ENCODE measurements at places on chromosomes 16 and 17.

DNA sequence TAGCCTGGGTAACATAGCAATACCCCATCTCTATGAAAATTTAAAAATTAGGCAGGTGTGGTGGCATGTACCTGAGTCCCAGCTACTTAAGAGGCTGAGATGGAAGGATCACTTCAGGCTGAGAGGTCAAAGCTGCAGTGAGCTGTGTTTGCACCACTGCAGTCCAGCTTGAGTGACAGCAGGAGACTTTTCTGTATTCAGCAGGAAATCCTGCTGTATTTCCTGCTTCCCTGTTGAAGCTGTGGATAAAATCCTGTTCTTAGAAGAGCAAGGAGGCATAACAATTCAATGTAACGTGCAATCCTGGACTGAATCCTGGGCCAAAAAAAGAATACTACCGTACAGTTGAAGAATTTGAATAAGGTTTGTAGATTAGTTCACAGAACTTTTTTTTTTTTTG is 62.2 kb downstream of the FBXL20 start:
- no peak for DNase-seq

DNA sequence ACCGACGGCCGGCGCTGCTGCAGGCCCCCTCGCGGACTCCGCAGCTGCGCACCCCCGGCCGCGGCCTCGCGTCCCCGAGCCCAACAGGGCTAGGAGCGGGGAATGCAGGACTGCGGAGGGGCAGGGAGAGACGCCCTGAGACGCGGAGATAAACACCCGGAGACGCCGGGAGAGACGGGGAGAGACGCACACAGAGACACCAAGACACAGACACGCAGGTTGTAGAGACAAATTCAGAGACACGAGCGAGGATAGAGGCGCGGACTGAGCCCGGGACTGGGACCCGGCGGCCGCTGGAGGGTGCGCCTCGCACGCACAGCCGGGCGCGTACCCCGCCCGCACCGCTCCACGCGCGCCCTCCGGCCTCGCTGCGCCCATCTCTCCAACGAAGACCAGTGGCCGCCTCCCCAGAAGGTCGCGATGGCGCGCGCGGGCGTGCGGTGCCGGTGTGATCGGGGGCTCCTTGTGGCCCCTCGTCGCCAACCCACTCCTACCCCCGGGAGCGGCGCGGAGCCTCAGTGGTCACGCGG is 902 bp downstream of the STAC2 start:
- no peak for DNase-seq

GRCh38 chr17:61157246-61157886 is 242.3 kb upstream of the TBX2 start:
- DNase-seq, result no peak

- no peak for DNase-seq
Observed at GRCh38 chr17:30101686-30102390, 14.8 kb upstream of the NSRP1 start.

DNA sequence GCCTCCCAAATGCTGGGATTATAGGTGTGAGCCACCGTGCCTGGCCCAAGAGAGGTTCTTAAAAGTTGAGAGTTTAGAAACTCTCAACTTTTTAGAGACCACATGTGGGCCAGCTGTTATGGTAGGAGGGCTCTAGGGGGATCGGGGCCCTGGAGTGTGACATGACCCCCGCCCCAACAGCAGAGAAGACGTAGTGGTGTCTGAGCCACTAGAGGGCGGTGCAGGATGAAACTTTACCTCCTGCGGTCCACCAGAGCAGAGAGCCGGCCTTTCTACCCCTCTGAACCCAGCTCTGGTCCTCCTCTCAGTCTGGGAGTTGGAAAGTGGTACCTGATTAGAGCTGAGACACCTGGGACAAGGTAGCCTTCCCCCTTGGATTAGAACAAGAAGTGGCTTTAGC is 7.4 kb downstream of the CDK5RAP3 start:
- DNase-seq, result no peak

DNA sequence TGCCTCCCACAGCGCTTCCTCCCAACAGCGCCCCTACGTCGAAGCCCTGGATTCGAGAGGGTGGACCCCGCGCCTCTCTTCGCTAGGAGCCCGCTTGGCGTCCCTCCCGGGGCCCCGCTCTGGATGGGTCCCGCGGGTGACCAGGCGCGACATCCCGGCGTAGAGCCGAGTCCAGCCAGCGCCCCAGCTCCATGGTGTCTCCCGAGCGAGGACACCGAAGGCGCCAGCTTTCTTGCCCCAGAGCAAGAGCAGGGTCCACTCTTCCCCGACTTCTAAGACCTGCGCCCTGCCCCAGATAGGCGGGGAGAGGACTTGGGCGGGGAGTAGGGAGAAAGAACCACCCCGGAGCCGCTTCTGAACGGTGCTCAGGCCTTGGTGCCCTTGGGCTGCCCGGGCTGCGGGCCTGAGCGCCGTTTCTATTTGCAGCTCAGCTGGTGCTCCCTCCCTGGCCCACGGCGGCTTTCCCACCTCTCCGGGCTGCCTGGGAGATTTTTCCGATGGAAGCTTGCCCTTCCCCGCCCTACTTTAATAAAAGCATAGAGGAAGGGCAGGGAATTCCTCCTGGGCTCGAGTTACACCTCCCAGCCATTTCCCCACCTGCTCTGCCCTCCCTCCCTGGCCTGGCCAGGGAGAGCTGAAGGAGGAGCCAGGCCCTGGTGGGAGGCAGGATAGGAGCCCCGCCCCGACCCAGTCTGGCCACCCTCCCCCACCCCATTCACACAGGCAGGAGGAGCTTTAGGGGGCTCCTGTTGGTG is 1.8 kb downstream of the MMP15 start:
- no peak for DNase-seq

DNA sequence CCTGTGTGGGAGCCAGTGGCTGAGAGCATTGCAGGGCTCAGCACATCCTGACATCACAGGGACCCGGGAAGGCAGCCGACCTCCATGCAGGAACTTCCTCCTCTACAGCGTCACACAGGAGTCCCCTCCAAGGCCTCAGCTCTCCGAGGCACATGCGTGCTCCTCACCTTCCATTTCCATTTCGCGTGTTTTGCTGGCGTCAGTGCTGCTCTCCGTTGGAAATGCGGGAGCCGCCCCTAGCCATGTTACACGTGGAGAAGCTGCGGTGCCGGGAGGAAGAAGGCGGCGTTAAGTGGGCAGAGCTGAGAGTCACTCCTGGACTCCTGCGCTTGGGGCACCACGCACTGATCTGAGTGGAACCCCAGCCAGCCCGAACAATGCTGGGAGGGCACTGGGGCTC is 25.2 kb upstream of the CRISPLD2 start:
- DNase-seq, result no peak

GRCh38 chr16:1602285-1602684 is 9.6 kb downstream of the IFT140 start:
- no peak for DNase-seq

GRCh38 chr17:82257473-82257872 is 16.0 kb downstream of the CSNK1D start:
- no peak for DNase-seq

GRCh38 chr17:82096709-82097183 is 1.3 kb downstream of the FASN start:
- no peak for DNase-seq

DNA sequence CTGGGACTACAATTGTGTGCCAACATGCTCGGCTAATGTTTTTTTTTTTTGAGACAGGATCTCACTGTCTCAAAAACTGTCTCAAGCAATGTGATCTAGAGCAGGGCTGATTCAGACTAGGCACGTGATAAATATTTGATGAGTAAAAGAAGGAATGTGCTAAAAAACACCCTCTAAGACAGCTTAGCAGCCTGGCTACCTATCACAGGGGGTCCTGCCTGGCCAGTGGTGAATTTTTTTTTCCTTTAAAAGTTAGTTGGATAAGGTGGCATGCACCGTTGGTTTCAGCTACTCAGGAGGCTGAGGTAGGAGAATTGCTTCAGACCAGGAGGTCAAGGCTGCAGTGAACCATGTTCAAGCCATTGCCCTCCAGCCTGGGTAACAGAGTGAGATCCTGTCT is 14.8 kb upstream of the GPATCH8 start:
- DNase-seq, result no peak

GRCh38 chr16:2927010-2927646 is 15.4 kb downstream of the FLYWCH1 start:
- peak; percentile 77 for DNase-seq

DNA sequence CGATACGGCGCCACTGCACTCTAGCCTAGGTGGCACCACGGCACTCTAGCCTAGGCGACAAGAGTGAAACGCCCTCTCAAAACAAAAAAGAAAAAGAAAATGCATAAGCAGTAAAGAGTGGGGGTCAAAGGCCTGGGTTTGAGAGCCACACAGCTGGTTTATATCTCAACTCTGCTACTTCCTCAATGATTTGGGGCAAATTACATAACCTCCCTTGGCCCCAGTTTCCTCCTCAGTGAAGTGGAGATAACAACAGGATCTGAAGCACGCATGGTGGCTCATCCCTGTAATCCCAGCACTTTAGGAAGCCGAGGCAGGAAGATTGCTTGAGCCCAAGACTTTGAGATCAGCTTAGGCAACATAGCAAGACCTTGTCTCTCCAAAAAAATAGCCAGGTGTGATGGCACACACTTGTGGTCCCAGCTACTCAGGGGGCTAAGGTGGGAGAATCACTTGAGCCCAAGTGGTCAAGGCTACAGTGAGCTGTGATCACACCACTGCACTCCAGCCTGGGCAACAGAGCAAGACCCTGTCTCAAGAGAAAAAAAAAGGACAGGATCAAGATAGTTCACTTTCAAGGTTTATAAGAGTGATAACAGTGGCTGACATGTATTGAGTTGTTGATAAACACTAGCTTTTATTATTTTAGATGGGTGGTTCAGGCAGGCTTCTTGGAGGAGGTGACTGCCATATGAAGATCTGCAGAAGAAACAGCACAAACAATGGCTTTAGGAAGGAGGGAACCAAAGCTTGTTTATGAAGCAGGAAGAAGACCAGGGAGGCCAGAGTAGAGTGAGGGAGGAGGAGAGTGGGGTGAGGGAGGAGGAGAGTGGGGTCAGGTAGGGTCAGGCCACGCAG is 8.5 kb upstream of the COG1 start:
- no peak for DNase-seq

GRCh38 chr16:85064186-85064585 is 36.6 kb downstream of the KIAA0513 start:
- no peak for DNase-seq

DNA sequence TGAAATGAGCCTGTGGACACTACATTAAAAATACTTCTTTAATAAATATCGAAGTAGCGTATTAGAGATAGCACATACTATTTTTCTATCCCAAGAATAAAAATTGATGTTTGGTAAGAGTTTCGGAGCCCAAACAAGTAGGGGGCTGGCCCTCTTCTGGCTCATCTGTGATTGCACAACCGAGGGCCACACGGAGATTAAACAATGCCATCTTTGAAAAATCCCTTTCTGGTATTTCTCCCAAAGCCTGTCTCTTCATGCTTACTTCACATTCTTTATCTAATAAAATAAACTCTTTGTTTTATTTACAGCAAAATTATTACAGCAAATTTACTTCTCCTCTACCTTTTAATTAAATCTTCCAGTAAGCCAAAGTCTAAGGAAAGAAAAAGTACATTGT is 9.6 kb upstream of the MYH11 start:
- no peak for DNase-seq

- no peak for DNase-seq
Observed at GRCh38 chr16:73605309-73605708, 557.4 kb upstream of the ZFHX3 start.

DNA sequence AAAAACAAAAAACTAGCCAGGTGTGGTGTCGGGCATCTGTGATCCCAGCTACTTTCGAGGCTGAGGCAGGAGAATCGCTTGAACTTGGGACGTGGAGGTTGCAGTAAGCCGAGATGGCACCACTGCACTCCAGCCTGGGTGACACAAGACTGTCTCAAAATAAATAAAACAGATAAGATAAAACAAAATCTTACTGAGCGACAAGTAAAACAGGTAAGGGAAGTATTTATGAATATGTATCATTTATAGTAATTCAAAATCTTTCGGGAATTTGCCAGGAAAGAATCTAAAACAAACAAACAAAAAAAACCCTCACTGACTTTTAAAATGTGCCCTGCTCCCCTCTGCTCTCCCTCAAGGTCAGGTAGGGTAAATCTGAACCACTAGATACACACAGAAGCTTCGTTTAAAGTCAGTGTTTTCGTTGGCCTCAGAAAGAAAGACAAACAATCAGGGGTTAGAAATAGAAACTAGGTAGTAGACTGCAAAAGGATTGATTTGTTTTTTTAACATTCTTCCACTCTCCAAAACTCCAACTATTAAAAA is 2.1 kb downstream of the PRPSAP1 start:
- no peak for DNase-seq

GRCh38 chr16:50061326-50061725 is 4.4 kb upstream of the HEATR3 start:
- DNase-seq, result no peak

DNA sequence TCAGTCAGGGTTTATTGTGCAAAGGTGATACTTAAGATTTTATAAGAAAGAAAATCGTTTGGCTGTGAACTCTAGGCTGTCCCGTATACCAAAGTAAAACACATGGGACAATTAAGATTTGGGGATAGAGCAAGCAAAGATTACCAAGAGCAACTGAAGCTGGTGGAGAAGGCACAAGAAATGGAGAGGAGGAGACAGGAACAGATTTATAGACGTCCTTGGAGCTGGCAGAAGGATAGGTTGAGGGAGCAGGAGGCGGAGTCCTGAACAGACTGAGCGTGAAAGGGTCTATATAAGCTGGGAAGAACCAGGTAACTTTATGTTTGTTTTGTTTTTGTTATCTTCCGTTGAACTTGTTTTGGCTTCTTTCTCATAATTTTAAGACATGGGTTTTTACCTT is 3.8 kb downstream of the TNRC6C start:
- no peak for DNase-seq

DNA sequence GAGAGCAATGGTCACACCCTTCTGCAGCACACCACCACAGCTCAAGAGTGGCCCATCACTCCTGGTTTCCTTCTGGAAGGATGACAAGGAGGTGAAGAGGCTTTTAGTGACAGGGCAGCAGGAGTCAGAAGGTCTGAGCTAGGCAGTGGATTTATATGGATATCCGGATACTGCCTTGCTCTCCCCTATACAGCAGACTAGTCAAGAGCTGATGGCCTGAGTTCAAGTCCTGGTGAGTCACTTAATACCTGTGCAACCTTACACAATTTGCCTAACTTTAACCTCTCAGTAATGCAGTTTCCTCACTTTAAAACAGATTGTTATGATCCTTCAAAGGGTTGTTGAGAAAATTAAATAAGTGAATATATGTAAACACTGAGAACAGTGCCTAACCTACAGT is 22.9 kb downstream of the MYO18A start:
- no peak for DNase-seq
